Left kidney (tissue), 8 donors: ENCODE measurements at places on chromosomes 6 and 20. TPM values are rescaled to one million over a fixed set of nuclear protein-coding genes. Genes with fewer than 3 reads are reported as not detected.
A peak's percentile ranks its signal among the peaks of the same experiment; 100 is the strongest.

- DNase-seq, result no peak
Measured at GRCh38 chr6:90329386-90330077, 32.9 kb upstream of the BACH2 start.

GRCh38 chr20:1322511-1323245 lies 6.3 kb downstream of the SDCBP2 start:
- DNase-seq, result no peak

DNA sequence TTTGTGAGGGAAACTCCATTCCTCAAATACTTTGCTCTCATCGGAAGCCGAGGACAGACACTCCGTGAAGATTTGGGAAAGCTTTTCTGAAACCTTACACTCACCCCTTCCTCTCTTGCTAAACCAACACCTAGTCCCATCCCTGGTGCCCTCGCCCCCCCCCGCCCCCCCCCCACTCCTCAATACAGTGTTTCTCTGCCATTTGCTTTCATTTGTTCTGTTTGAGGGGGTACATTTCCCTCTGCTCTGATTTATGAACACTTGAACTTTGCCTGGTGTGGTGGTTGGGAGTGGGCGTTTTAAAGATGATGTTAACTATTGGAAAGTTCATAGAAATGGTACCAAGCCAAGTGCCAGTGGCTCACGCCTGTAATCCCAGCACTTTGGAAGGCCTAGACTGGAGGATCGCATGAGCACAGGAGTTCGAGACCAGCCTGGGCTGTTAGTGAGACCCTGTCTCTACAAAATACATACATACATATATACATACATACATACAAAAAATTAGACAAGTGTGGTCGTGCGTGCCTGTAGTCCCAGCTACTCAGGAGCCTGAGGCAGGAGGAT lies 1.1 kb downstream of the RAB32 start:
- no peak for DNase-seq

DNA sequence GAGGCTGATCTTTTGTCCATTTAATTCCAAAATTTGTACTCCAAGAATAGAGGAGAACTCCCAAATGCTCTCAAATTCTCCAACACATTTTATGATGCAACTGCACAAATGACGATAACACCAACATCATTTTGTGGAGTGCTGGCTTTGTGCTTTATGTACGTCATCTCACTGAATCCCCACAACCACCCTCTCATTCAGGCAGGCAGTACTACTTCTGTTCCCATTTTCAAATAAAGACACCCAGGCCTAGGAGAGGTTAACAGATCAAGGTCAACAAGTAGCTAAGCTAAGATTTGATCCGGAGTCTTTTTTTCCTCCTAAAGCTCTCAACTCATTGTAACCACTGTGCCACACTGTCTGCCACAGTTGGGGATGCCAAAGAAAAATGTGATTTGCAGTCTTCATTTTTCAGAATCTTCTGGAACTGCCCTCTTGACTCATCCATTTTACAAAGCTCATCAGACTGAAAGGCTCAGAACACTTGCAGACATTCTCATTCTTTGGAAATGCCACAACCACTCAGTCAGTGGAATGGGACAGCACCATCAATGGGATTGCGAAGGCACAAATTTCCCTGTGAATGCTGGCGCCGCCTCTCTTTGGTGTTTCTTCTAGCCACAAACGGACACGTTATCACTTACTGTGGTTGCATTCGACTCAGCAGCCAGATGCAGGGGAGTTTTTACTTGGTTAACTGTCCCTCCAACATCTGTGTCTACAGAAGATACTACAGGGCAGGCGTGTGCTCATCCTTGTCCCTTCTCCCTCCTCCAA lies 184.4 kb downstream of the GJA10 start:
- DNase-seq, result no peak

- no peak for DNase-seq
Measured at GRCh38 chr20:46640044-46640443, 11.2 kb downstream of the SLC13A3 start.

- DNase-seq, result peak; percentile 10
Measured at GRCh38 chr6:142302421-142303175, 791 bp downstream of the ADGRG6 start.

GRCh38 chr20:41367393-41367695 lies 726 bp upstream of the EMILIN3 start:
- no peak for DNase-seq

- DNase-seq, result no peak
Measured at GRCh38 chr6:41088451-41088850, 15.7 kb downstream of the NFYA start.

The OR2J3 gene
- polyA plus RNA-seq, result not detected

The CALHM4 gene
- polyA plus RNA-seq, result 1.4 TPM
